Astrocyte of the hippocampus (primary cell): ENCODE measurements at places on chromosomes 13 and 19.

GRCh38 chr19:54573330-54573872, at the start of gene LILRA2:
LILRA2 (plus strand) TSS chr19:54573790; CDS start chr19:54573879, 89 bp downstream.
- no peak for DNase-seq

GRCh38 chr19:49224879-49225278, 67.3 kb downstream of the TRPM4 start:
- DNase-seq = peak; percentile 76

DNA sequence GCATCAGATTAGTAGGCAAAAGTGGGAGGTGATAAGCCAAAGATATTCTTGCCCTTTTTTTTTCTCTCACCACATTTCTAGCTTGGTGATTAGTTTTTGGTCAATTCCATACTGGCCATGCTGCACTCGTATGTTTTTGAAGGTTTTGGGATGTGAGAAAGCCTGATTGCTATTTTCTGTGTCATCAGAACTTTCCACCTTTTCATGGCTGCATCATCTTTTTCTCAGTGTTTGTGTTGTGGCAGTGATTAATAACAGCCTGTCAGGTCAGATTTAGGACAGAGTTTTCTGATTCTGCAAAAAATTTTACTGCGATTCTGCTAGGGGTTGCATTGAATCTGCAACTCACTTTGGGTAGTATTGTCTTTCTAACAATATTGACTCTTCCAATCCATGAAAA, 32.9 kb downstream of the PSG1 start:
- no peak for DNase-seq

- DNase-seq = no peak
Observed at GRCh38 chr13:85632526-85633195, 166.6 kb downstream of the SLITRK6 start.

- DNase-seq = no peak
Observed at GRCh38 chr13:26526702-26527216, 30.7 kb upstream of the WASF3 start.

DNA sequence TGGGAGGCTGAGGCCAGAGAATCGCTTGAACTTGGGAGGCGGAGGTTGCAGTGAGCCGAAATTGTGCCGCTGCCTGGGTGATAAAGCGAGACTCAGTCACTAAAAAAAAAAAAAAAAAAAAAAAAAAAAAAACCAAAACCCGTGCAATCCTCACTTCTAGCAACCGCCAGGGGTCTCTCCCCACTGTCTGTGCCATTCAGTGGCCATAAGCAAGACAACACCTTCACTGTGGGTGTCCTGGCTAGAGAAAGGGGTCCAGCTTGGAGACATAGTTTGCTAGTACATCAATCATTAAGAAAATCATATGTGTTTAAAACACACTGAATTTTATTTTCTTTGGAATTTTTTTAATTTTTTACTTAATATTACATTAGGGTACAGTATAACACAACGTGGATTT, 68.2 kb downstream of the RASL11A start:
- no peak for DNase-seq

DNA sequence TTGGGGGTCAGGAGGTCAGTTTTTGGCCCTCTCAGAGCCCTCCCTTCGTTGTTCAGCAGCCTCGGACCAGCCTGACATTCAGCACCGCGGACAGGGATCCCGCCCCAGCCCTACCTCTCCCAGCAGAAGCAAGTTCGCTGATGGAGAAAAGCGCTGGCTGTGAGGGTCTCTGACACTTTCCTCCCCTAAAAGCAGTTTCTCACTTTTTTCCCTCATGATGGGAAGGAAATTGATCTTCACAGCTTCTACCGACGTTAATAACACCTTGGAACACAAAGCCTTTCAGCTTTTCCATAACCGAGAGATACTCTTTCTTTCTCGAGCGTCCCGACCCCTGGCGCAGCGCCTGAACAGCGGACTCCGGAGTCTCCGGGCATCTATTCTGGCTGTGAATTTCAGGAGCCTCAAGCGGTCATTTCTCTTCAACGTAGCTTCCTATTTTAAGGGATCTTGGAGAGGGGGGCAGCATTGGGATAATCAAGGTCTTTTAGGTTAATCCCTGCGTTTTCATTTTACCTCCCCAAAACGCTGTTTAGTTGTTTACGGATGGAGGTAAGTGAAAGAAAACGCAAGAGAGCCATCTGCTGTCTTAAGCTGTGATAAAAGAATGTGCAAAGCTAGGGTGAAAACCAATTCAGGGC, 467.2 kb downstream of the ITGBL1 start:
- peak; percentile 83 for DNase-seq

DNA sequence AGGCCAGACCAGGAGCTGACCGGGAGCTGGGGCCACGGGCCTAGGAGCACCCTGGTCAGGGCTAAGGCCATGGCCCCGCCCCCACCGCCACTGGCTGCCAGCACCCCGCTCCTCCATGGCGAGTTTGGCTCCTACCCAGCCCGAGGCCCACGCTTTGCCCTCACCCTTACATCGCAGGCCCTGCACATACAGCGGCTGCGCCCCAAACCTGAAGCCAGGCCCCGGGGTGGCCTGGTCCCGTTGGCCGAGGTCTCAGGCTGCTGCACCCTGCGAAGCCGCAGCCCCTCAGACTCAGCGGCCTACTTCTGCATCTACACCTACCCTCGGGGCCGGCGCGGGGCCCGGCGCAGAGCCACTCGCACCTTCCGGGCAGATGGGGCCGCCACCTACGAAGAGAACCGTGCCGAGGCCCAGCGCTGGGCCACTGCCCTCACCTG, 6.6 kb downstream of the SPHK2 start:
- no peak for DNase-seq

GRCh38 chr13:61600360-61601033, 184.8 kb upstream of the PCDH20 start:
- peak; percentile 0 for DNase-seq

DNA sequence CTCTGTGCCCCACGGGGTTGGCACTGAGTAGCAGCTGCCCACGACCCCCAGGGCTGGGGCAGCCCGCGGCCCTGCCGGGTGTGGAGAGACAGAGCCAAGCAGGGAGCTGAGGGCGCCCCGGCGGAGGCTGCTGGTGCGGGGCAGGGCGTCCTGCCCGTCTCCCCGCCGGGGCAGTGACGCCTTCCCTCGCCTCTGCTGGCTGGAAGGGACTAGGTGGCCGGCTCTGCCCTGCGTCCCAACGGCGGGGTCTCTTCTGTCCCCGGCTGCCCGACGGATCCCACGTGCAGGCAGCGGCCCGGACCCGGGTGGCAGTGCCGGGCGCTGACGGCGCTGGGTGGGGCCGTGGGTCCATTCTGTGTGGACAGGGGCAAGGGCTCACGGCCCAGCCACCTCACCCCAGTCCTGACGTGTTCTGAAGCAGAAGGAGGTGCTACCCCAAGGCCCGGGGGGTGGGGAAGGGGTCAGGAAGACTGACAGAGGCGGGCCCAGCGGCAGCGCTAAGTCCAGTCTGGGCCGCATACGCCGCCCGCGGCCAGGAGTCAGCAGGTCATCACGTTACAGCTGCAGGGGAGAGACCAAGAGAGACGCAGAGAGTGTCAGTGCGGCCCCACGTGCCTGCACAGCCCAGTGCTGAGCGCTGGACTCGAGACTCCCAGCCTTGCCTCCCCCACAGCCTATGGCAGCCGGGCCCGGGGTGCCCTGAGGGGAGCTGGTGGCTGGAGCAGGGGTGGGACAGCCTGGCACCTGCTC, 15.1 kb upstream of the PLPP2 start:
- DNase-seq = no peak

GRCh38 chr13:26698392-26699196, 62.0 kb downstream of the GPR12 start:
- peak; percentile 93 for DNase-seq

DNA sequence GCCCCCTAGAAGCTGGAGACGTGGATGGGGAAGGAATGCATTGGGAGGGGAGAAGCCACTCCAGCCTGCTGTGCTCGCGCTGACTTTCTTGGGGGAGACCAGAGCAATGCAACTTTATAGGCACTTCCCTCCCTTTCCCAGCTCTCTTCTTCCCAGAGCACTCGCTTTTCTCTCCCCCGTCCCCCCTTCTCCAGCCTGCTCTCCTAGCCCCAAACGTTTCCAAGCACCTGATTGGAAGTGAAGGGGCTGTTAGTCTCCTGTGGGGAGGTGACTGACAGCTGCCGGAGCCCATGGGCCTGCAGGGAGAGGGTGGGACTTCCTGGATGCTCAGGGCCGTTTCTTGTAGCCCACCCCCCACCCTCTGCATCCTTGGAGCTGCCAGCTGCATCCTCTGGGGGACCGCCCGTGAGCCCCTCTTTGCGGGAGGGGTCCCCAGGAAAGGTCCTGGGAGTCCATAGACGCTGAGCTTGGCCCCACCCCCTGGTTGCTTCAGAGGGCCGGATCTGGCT, 2.5 kb downstream of the HDGFL2 start:
- DNase-seq = peak; percentile 89

- no peak for DNase-seq
Observed at GRCh38 chr13:93265800-93266199, 39.2 kb downstream of the GPC6 start.

DNA sequence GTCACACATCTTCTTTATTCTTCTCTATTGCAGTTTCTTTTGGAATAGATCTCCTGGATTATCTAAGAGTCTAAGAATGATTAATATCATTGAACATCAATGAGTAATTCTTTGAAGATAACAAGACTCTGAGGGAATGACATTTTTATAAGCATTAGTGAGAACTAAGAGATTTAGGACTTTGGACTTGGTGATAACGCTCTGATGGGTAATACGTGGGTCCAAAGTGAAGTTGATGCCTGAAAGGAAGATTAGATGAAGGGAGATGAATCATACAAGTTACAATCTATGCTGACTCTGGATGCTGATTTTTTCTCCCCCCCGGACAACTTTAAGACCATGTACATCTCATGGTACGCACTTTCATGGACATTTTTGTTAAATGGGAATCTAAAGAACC, 364.5 kb downstream of the GPC5 start:
- DNase-seq = no peak

DNA sequence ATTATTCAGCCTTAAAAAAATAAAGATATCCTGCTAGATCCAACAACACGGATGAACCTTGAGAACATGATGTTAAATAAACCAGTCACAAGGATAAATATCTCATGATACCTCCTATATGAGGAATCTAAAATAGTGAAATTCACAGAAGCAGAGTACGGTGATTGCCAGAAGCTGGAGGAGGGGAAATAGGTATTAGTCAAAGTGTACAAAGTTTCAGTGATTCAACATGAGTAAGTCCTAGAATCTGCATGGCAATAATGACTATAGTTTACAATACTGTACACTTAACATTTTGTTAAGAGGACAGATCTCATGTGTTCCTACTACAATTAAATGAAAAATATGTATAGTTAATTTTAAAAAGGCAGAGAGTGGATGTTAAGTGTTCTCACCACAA, 206.6 kb upstream of the SLC10A2 start:
- DNase-seq = no peak

DNA sequence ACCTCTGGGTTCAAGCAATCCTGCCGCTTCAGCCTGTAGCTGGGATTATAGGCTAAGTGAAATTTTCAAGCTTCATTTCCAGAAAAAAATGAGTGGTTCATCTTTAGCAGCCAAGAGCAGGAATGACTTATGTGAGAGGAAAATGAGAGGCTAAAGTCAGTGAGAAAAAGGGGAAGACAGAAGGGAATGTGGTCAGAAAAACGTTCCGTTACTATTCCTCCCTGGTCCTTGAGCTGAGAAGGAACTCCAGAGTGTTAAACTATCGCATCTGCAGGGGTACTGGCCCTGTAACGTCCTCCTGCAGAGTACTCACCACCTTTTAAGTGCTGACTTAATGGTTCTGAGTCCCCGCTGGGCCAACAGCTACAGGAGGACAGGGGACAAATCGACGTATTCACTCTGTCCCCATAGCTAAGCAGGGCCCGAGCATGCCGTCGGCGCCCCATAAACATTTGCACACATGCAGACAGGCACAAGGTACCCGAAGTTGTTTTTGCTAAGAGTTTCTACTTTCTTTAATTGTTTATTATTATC, 88.1 kb downstream of the FLT1 start:
- DNase-seq = no peak

DNA sequence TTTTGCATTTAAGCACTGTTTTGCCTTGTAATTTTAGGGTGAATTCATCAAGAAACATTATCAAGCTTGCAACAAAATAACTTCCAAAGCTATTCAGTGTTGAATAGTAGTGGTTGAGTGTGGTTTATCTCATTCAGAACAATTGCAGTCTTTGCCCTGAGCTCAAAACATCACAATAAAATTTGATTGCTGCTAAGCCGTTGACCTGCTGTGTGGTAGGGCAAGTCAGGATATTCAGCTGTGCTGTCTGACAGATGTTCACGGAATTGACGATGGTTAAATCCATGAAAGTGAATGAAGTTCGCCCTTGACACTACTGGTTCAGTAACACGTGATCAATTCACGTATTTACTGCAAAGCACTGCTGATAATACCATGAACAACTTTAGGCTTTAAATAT, 66.9 kb downstream of the GJA3 start:
- DNase-seq = no peak

- no peak for DNase-seq
Observed at GRCh38 chr13:47017476-47017875, 120.6 kb upstream of the HTR2A start.

GRCh38 chr13:106432636-106433035, 102.8 kb downstream of the EFNB2 start:
- no peak for DNase-seq

DNA sequence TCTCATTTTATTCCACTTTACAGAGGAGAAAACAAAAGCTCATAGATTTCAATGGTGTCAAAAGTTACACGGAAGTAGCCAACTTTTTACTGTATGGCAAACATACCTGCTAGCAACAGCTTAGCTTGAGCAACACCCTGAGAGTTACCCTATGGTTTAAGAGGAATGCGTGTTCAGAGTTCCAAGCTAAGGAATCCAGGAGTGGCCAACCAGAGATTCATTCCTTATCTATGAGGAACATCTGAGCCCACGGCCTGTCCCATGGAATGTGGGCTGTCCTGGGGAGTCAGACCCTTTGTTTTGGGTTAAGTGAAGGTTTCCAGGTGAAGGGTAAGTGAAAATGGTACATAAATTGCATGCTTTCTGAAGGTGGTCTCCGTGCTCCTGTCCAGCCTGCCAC, 67.5 kb downstream of the STARD13 start:
- peak; percentile 81 for DNase-seq

GRCh38 chr13:39550931-39551330, 52.1 kb downstream of the LHFPL6 start:
- DNase-seq = no peak

GRCh38 chr13:84784443-84785153, 902.3 kb upstream of the SLITRK1 start:
- DNase-seq = no peak

GRCh38 chr13:98374750-98375149, 197.7 kb upstream of the RNF113B start:
- no peak for DNase-seq

GRCh38 chr13:100363874-100364273, 224.7 kb downstream of the GGACT start:
- peak; percentile 20 for DNase-seq

DNA sequence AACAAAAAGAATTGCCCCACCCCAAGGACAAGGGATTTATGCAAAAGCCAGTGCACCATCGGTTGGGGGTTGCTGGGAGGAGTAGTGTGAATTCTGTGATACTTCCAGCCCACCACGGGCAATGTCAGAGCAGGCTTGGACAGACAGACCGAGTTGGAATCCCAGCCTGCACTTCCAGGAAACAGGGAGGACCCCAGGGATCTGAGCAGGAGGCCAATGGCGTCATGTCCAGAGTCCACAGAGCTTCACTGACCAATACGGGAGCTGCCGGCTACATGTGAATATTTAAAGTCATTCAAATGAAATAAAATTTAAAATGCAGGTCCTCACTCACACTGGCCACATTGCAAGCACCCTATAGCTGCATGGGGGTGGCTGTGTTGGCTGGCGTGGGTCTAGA, 10.9 kb downstream of the ZNRF4 start:
- DNase-seq = no peak

- DNase-seq = no peak
Observed at GRCh38 chr13:21413013-21413412, 46.1 kb downstream of the ZDHHC20 start.
